ENCODE measurements at places on chromosomes 6 and 20.
A peak's percentile ranks its signal among the peaks of the same experiment; 100 is the strongest.

DNA sequence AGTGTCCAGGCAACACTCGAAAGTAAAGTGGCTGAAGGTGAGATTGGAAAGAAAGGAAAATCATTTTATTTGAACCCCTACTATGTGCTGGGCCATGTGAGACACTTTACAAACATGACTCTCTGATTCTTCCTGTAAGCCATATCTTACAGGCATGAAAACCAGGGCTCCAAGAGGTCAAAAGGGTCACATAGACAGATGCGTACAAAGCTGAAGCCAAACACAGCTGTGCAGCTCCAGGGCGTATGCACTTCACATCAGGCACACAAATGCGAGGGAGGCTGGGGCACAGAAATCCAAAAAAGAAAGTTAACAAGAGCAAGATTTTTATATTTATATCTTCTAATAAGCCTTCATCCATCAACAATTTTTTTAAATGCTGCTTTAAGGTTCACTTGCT, 176.5 kb downstream of the PHACTR1 start:
- DNase-seq = no peak

GRCh38 chr20:59515013-59515905, 89.1 kb upstream of the PHACTR3 start:
- DNase-seq = no peak

- no peak for DNase-seq
Measured at GRCh38 chr20:17893445-17893844, 75.1 kb downstream of the SNX5 start.

DNA sequence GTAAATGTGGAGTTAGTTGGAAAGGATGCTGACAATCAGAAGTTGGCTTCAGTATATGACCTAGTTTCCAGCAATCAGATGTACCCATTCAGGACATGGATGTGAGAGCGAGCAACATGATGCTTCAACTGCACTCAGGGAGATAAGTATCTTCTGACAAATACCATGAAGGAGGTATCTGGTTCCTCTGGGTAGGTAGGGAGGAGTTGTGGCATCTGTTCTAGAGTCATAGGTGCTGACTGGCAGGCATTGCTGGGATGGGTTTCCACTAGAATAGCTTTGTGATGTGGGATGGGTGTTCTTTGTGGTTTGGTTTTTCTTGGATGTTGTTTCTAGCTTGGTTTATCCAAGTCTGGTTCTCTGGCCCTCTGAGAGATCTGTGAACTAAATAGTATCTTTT, 3.9 kb upstream of the REV3L start:
- no peak for DNase-seq

DNA sequence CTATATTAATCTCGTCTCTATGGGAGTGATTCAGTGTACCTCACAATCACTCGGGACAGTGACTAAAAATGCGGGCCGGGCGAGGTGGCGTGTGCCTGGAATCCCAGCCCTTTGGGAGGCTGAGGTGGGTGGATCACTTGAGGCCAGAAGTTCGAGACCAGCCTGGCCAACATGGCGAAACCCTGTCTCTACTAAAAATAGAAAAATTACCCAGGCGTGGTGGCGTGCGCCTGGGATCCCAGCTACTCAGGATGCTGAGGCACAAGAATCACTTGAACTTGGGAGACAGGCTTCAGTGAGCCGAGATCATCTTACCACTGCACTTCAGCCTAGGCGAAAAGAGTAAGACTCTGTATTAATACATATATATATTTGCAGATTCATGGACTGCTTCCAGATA, 17.4 kb downstream of the POPDC3 start:
- DNase-seq = no peak

DNA sequence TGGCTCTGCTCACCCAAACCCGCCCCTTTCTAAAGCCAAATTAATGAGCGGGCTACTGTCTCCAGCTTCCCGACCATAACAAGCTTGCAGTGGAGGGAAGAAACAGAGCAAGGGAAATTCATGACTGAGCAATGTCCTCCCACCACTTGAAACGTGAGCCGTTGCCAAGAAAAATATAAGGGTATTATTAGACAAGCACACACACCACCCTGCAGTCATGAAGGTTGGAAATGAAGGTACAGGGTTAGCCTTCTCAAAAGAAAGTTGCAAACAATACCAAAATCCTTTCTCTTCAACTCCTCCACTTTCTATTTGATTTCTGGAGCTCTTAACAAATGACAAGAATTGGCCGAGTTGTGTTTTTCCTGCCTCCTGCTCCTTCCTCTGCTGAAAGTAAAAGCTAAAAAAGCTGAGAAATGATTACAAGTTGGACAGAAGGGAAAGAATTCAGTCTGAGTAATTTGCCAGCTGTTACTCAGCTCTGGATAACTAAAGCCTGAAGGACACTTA, 151.1 kb upstream of the B3GAT2 start:
- peak; percentile 1 for DNase-seq

GRCh38 chr6:150036081-150036480, 10.7 kb upstream of the RAET1L start:
- no peak for DNase-seq

GRCh38 chr6:127855542-127856159, 45.2 kb downstream of the THEMIS start:
- no peak for DNase-seq

DNA sequence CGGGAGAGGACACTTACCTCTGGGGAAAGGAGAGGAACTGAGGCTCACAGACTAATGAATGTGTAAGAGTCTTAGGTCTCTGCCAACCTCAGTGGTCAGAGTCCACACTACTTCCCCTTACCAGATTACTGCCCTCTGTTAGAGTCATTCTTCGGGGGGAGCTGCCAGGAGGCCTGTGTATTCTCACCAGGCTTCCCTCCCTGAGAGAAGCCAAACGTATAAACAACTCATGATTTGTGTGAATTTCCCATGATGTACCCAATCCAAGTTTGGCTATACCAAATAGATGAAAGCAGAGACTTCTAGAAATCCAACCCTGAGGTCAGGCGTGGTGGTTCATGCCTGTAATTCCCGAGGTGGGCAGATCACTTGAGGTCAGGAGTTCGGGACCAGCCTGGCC, 77.1 kb downstream of the SLC2A10 start:
- no peak for DNase-seq

GRCh38 chr6:24664046-24664987, 2.4 kb downstream of the TDP2 start:
- DNase-seq = no peak

DNA sequence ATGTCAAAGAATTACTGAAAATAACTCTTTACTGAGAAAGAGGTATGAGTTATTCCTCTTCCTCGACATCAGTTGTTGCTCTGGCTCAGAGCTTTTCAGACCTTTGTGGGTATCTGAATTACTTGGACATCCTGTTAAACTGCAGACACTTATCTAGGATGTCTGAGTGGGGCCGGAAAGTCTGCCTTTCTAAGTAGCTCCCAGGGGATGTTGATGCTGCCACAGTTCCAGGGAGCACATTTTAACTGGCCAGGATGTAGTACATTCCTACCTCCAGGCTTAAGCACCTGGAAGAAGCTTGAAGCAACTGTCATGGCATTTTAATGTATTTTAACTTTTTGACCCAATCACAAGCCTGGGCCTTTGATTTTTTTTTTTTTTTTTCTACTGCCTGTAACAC, 265.8 kb upstream of the PLCB4 start:
- no peak for DNase-seq

DNA sequence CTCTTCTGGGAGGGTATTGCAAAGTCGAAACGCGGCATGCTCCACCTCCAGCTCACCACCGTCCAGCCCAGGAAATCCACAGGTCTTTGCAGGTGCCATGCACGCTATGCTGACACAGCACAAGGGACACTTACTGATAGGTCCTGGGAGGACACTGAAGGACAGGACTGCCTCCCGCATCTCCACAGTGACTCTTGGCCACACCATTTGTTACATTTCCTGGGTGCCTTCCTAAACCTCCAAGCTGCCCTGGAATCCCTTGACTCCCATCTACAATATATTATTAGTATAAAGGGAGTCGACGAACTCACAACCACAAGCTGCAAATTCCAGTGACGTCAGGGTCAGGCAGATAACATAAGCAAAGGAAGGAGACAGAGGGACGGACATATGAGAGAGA, 106.9 kb downstream of the JPH2 start:
- no peak for DNase-seq

GRCh38 chr6:79538106-79538971, 1.1 kb upstream of the LCA5 start:
- DNase-seq = no peak

DNA sequence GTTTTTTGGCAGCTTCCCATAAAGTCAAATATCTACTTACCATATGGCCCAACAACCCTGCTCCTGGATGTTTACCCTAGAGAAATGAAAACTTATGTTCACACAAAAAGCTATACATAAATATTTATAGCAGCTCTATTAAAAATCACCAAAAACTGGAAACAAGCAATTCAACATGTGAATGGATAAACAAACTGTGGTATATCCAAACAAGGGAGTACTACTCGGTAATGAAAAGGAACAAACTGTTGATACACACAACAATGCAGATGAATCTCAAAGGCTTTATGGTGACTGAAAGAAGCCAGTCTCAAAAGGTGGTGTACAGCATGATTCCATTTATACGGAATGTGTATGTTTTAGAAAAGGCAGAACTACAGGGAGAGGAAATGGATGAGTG, 48.4 kb downstream of the PREX1 start:
- no peak for DNase-seq

GRCh38 chr20:23269954-23270353, 80.6 kb upstream of the NXT1 start:
- no peak for DNase-seq

GRCh38 chr6:42041481-42042053, 8.8 kb upstream of the TAF8 start:
- no peak for DNase-seq

DNA sequence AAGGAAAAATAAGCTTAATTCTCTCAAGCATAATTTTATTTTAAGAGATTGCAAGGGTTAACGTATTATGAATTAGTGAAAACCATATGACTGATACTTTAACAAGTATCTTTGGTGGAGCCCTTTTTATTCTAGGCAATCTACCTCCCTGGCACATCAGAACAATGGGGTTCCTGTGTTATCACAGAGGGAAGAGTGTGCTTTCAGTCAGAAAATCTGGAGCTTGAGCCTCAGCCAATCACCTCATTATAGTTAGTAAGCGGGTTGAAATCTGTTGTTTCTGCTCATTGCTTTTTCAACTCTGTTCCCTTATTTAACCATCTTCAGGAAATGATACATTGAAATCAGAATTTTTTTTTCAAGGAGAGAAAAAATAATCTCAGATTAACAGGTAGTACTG, 391 bp downstream of the ADGRF1 start:
- DNase-seq = no peak

DNA sequence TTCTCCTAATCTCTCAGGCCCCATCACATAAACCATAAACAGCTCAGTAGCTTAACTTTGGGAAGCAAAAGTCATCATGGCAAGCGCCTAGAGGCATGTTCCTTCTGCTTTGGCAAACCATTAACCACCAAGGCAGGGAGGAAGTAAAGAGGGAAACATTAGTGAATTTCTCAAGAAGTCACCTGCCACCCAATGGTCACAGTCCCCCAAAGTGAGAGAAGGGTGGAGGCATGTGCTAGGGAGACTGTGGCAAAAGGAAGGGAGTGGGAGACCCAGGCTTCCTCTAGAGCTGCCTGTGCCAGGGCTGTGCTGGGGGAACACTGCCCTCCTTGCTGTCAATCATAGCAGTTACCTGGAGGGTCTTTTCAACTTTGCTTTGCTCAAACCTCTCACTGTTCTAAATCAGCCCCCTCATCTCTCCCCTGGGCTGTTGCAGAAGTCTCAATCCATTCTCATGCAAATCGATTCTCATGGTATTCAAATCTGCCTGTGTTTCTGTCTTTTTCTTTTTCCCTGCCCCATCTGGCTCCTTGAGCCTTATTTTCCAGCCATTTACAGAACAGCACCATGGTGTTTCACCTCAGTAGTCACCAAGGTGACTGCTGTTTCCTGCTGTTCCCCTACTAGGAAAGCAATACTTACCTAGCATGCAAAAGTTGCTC, 1.8 kb upstream of the RNF24 start:
- DNase-seq = no peak

DNA sequence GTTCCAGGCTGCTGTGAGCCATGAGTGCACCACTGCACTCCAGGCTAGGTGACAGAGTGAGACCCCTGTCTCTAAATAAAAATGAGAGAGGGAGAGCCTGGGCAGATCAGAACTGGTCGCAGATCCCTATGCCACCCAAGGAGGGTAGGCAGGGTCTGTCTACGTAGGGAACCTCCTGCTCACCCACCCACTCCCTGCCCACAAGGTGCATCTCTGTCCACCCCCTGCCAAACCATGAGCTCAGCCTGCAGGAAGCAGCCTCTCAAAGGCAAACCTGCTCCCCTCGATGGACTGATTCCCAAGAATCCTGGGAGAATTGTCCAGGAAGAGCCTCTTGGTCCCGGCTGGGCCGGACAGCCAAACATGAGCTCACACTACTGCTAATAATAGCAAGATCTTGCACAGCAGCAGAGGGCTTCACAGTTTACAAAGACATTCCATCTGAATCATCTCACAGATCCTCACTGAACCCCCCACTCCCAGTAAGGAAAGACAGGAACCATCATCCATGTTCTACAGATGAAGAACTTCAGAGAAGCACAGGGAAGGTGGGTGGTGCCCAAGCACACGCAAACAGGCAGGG, 27.8 kb upstream of the TLDC2 start:
- no peak for DNase-seq

DNA sequence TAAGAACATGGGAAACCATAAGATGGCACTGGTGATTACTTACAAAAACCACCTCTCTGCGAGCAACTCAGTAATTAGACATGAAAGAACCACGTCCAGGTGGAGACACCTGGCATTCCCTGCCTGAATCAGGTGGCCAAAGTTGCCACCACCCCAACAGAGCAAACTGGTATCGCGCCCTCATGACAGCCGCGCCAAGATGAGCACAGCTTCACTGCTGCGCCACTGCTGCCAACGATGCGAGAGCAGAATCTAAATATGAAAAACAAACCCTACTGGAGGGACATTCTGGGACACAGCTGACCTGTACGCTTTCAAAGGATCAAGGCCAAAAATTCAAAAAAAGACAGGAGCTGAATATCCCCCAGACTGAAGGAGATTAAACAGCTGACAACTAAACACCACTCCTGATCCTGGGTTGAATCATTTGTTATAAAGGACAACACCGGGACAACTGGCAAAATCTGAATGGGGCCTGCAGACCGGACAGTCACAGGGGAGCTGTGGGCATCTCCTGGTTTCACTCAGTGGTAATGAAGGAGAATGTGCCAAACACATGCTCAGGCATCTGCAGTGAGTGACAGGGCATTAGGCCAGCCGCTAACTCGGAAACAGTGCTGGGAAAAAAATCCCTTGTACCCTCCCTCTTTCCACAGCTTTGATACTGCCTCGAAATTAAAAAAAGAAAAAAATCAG, 17.4 kb downstream of the CST7 start:
- no peak for DNase-seq

- DNase-seq = no peak
Measured at GRCh38 chr6:137084090-137084489, 39.3 kb upstream of the IL20RA start.

Data from caudate nucleus (tissue), 63 donors.